ENCODE measurements at places on chromosomes 12 and 14.

DNA sequence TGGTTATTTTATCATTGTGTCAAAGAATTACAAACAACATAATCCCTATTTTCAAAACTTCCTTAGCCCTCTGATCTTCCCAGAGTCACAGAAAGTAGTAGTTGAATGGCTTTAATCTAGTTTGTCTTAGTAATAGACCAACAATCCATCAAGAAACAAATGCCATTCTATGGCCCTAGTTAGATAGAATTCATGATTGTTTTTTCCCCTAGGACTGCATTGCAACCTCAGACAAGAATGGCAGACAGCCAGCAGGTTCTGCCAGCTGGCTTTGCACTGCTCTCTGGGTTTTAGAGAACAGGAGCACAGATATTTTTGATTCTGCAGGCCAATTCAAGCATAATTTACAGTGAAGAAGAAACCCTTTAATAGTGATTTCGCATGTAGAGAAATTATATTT lies 33.8 kb downstream of the SYT1 start:
- peak; percentile 58 for DNase-seq

- no peak for DNase-seq
Measured at GRCh38 chr14:104216457-104216856, 78.1 kb downstream of the KIF26A start.

- DNase-seq, result no peak
Measured at GRCh38 chr14:104294983-104295680, 156.7 kb downstream of the KIF26A start.

DNA sequence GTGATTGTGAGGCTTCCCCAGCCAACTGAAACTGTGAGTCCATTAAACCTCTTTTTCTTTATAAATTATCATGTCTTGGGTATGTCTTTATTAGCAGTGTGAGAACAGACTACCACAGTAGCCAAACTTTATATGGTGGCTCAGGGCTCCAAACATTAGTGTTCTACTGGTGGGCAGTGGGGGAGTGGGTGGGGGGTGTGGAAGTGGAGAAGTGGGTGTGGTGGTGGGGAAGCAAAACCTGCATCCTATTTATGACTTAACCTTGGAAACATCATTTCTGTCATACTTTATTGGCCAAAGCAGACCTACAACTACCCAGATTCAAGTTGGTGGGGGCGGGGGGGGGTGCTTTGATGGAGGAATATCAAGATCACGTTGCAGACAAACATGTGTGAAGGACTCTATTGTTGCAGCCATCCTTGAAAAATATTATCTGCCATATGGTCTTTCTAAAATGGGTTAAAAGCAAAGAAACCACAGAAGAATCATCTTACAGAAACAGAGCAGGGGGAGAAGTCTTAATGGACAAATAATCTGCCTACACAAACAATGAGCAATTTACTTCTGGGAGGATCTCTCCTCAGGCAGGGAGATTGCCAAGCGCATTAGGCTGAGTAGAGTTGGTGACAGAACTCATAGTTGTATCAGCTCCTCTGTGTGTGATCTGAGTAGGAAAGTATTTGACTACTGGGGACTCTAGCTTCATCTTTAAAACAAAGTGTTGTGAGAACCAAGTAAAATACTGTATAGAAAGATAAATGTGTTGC lies 1.4 kb upstream of the PWP1 start:
- no peak for DNase-seq

GRCh38 chr12:116366824-116367223 lies 89.3 kb upstream of the MED13L start:
- no peak for DNase-seq

- DNase-seq, result peak; percentile 6
Measured at GRCh38 chr12:125861299-125862281, 796.4 kb downstream of the AACS start.

DNA sequence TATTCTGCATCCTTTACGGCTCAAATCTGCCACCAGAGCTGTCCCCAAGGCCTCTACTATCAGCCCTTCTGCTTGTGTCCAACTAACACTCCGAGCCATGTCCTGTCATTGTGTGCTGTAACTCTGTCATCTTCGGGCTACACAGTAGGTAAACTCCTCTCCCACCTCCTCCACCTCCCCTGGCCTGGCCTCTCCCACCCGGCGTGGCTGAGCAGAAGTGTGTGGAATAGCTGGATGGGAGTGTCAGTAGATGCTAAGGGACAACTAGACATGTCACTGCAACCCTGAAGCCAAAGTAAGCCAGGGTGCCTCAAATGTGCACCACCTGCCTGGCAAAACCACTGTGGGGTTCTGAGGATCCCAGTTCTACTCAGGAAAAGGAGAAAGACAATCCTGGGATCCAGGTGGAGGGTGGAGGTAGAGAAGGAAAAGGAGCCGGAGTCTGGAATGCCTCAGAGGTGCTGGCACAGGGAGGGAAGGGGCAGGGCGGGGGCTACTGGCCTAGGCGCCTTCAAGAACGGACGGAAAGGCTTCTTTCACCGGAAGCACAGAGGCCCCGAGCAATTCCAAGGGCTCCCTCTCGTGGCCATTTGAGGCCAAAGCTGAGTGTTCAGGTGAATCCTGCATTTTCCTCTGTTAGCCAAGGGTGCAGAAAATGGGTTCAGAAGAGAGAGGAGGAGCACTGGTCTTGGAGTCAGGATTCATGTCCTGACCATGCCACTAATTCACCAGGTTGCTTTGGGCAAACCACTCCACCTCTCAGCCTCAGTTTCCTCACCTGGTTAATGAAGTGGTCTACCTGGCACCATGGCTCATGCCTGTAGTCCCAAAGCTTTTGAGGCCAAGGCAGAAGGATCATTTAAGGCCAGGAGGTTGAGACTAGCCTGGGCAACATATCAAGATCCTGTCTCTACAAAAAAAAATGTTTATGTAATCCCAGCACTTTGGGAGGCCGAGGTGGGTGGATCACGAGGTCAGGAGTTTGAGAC lies 20.5 kb upstream of the FAM181A start:
- DNase-seq, result peak; percentile 28

- no peak for DNase-seq
Measured at GRCh38 chr12:90207799-90208198, 499.2 kb upstream of the ATP2B1 start.

GRCh38 chr12:115569345-115570068 lies 708.0 kb downstream of the MED13L start:
- DNase-seq, result peak; percentile 58

DNA sequence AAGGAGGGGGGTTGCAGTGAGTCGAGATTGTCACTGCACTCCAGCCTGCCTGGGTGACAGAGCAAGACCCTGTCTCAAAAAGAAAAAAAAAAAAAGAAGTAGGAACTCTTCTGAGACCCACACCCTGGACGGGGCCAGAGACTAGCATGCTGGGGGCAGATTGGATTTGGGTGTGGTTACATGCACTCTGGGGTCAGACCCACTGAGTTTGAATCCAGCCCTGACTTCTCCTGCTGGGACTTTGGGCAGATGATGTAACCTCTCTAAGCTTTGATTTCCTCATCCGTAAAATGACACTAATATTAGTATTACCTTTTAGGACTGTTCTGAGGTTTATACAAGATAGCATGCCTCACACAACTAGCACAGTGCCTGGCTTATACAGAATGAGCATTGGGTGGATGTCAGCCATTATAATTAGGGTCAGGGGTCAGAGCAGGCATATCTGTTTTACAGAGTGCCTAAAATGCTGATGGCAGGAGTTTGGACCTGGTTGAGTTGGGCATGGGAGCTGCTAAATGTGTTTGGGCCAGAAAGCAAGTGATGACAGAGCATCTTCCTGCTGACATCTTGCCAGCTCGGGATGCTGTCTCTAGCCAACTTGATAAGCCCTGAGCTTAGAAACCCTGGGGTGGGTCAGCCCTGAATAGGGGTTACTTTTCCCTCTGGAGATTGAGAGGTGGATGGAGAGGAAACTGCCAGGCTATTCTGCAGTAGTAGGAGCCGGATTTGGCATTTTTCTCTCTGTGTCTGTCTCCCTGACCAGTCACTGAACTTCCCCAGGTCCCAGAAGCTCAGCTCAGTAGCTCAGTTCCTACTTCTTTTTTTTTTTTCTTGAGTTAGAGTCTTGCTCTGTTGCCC lies 15.5 kb downstream of the TPCN1 start:
- no peak for DNase-seq

- peak; percentile 29 for DNase-seq
Measured at GRCh38 chr12:81294325-81295190, 216.7 kb downstream of the ACSS3 start.

DNA sequence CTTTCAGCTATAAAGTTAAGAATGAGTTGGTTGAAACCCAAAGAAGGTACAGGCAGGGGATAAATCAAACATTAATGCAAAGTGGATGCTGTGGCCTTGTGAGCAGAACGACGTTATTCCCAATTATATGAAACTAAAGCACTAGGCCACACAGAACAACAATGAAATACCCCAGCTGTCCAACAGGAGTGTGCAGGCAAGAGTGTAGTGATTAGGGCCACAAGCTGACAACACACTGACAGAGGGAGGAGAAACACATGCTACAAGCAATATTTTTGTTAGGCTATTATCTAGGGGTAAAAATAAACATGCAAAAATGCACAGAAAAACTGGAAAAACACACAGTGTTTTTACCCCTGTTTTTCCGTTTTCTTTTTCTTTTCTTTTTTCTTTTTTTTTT lies 15.0 kb downstream of the MAP3K9 start:
- DNase-seq, result no peak

- no peak for DNase-seq
Measured at GRCh38 chr12:108751821-108752220, 20.5 kb upstream of the CORO1C start.

DNA sequence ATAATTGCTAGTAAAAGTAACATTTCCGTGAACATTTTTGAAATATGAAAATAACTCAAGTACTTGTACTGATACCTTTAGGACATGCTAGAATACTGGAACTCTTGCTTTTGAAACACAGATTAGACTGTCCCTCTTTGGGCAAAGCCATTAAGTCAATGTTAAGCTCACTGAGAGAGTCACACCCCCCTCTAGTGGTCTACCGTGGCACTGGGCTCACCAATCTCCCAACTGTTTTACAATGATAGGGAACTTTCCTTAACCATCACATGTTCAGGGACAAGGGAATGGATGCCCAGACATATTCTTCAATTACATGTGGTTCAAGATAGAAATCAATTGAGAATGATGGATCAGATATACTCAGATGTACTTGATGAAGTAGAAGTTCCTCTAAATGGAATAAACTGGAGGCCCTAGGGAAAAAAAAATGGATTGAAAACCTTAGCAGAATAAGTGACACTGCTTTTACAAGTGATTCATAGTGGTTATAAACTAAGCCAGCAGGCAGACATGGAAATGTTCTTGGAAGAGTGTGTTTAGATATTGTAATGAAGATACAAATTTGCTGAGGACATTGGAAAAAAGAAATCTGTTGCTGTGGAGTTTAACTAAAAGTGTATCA lies 17.8 kb downstream of the NANOG start:
- DNase-seq, result peak; percentile 72

GRCh38 chr14:27727251-27727770 lies 1039.3 kb upstream of the FOXG1 start:
- DNase-seq, result no peak

DNA sequence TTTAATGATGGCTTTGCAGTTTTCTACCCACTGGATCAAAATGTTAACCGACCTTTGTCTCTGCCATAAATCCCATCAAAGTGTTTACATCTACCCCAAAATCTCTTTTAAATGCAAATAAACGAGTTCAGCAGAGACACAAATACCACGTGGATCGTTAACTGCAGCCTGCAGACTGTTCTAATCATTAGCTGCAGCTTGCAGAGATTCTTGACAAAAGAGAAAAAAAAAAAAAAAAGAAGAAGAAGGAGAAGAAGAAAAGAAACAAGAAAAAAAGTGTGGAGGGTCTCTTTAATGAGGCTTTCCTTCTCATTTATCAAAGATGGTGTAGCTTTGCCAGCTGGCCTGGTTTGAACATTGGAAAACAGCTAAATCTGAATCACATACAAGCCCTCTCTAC lies 275.7 kb downstream of the NEDD1 start:
- no peak for DNase-seq

DNA sequence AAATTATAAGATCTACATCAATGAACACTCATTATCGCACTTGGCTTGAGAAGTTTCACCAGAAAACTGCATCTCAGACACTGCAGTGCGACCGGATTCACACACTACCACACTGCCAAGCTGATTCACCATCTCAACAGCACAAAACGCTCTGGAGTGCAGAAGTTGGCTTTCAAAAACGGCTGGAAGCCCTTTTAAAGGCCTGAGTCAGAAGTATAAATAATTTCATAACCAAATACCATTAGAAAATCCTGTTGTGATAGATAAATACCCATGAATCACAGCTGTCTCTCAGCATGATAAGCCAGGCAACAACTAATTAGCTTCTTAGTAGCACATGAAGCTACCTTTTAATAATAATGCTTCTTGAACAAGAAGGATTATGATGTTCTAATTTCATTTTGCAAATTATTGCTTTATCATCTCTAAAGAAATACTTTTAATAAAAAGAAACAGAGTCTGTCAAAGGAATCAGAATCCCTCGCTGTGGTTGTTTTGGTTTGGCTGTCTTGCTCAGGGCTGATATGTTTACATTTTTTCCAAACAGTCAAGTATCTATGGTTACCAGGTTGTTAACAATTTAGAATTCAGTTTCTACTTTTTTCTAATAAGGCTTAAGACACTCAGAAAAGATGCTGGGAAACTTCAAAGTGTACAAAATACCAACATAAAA lies 51.2 kb downstream of the SLC2A13 start:
- peak; percentile 17 for DNase-seq

DNA sequence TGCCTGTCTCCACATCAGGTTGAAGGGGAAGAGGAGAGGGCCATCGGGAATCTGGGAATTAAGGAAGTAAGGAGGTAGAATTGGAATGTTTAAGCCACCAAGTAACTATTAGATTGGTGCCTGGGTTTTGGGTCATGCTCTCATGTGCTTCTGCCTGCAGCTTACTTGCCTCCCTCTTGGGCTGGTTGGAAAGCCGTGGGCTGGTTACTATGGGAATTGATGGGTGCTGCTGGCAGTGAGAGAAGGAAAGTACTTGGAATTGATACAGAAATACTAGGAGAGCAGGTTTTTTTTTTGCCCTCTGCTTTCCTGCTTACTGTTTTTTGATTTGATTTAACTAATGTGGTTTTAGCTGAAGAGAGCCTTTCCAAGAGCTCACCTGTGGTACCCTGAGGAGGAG lies 493.5 kb upstream of the RGS6 start:
- DNase-seq, result peak; percentile 26

GRCh38 chr12:41919048-41919447 lies 225.6 kb downstream of the GXYLT1 start:
- no peak for DNase-seq

- DNase-seq, result peak; percentile 83
Measured at GRCh38 chr14:92973261-92973797, 50.4 kb downstream of the CHGA start.

DNA sequence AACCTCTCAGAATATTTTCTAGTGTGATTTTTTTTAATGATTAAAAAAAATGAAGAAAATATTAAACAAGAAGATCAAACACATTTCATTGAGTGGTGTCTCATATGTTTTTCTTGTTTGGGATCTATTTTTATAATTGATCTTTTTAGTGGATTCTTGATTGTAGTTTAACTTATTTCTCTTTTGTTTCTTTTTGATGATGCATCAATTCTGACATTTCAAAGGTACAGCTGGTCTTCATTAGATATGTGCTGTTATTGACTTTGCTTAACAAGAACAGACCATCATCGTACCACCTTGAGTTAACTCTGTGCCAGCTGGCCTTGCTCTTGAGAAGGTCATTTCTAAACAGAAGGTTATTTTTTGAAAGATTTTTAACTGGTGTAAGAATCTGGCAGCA lies 45.8 kb upstream of the FGD4 start:
- DNase-seq, result no peak
